Activated CD4-positive, alpha-beta T cell treated with anti-CD3 and anti-CD28 coated beads for 36 hours (primary cell): ENCODE measurements at places on chromosomes 1 and 21.

DNA sequence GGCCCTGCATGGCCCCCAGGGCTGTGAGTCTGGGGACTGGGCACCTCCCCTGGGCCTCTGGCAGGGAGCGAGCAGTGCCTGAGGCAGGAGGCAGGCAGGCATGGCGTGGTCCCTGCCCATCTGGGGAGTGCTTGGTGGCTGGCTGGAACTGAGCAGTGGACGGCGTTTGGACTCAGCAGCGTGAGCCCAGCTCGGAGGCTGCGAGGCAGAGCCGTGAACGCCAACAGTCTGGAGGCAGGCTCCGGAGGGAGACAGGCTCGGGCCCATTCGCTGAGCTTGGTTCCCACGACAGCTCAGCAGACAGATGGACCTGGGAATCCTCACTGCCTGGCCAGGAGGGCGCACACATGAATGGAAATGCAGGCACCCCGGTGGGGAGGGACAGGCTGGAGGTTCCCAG is 160.7 kb upstream of the POU3F1 start:
- no peak overlapping the region for H3K4me3 ChIP-seq
- H3K27me3 ChIP-seq = peaks cover 10% of the 10 kb centered on the region
- no peaks in the 10 kb centered on the region for H3K4me1 ChIP-seq
- no peak overlapping the region for H3K27ac ChIP-seq
- H3K36me3 ChIP-seq = no peaks in the 10 kb centered on the region

- peaks cover 2% of the 10 kb centered on the region for H3K36me3 ChIP-seq
- H3K27me3 ChIP-seq = no peaks in the 10 kb centered on the region
- H3K4me3 ChIP-seq = no peak overlapping the region
- H3K4me1 ChIP-seq = peaks cover 8% of the 10 kb centered on the region
- no peak for DNase-seq
These were observed 207.4 kb downstream of the APP start for GRCh38 chr21:25963181-25963580.

DNA sequence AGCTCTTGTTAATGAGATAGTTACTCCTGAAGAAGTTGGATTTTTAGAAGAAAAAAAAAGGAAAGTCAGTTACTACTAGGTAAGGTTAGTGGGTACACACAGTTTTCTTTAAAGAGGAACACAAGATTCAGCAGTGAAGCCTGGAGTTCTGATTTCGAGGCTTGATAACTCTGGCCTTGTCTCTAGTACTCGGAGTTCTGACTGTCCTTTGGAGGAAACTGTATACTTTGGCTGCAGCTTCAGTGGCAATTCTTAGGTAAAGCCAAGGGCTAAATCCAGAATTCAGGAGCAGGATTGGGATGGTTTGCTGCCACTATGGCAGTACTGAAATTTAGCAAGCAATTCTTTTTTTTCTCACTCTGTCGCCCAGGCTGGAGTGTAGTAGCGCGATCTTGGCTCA is 9.2 kb downstream of the ACADM start:
- DNase-seq = no peak
- H3K27me3 ChIP-seq = no peaks in the 10 kb centered on the region
- no peak overlapping the region for H3K4me3 ChIP-seq
- peaks cover 25% of the 10 kb centered on the region for H3K36me3 ChIP-seq
- H3K4me1 ChIP-seq = no peaks in the 10 kb centered on the region

DNA sequence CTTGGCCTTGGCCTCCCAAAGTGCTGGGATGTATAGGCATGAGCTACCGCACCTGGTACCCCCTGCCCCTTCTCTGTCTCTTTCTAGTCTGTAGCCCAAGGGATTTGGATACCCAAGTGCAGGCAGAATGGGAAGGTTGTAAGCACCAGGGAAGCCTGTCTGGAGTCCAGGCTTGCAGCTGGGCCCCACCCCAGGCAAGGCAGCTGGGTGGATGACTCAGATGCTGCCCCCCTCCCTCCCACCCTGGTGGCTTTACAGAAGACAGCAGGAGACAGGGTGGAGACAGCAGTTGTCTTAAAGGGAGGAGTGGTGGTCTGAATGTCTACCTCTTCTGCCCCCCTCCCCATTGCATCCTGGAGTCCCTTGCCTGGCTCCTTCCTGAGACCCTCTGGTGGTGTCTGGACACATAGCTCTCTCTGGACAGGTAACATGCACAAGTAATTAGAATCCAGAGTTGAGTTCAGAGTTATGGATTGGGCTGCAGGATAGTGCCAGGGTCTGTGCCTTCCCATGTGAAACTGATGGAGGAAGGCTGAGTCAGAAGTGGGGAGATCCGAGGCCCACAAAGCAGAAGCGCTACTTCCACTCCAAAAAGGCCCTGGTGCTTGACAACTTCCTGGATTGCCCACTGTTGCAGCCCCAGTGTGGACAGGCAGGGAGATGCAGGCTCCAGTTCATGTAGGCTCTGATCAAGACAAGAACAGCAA is 5.1 kb downstream of the LMNA start:
- DNase-seq = peak; percentile 40
- peaks cover 44% of the 10 kb centered on the region for H3K4me1 ChIP-seq
- H3K27ac ChIP-seq = no peak overlapping the region
- peak overlapping the region; percentile 43 for H3K4me3 ChIP-seq
- peaks cover 12% of the 10 kb centered on the region for H3K27me3 ChIP-seq
